ENCODE measurements at places on chromosomes 2 and 18.

DNA sequence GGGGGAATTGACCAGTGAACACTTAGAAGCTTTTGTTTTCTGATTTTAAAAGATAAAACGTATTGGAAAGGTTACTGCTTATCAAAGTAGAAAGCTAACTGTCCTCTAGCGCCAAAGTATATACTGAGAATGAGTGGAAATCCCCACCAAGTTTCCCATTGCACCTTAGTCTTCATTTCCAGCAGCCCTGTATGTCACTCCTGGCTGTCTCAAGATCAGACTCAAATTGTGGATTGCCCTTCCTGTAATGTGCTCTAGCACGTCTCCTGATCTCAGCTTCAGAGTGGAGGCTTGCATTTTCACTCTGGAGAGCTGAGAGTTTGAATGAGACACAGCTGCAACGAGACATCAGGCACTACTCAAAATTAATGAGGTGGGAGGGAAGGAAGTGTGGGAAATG lies 26.6 kb downstream of the MFF start:
- DNase-seq: no peak

DNA sequence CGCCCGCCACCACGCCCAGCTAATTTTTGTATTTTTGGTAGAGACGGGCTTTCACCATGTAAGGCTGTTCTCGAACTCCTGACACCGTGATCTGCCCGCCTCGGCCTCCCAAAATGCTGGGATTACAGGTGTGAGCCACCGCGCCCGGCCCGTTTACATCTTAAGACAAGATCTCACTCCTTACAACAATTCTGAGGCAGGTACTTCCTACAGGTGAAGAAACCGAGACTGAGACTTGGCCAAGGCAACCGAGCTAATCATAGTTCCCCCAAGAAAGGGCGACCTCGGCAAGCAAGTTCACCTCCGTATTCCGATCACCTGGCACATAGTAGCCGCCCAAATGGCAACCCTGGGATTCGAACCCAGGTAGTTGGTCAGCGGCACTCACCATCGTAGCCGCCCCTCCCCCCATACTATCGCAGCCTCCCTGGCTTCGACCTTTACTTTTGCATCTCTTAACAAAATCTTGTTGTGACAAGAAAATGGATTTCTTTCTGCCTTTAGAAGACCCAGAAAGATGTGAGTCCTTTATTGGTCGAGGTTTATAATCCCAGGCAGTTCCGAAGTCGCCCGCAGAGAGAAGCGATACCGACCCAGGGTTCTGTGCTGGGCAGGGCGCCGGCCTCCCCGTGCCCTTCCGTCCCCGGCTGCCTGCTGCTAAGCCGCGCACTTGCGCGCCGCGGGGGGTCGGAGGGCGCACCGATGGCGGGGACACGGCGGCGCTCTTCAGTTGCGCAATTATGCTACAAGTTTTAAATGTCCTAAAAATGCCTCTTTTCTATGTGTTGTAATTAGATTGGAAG lies 1.1 kb upstream of the FZD5 start:
- DNase-seq: no peak

DNA sequence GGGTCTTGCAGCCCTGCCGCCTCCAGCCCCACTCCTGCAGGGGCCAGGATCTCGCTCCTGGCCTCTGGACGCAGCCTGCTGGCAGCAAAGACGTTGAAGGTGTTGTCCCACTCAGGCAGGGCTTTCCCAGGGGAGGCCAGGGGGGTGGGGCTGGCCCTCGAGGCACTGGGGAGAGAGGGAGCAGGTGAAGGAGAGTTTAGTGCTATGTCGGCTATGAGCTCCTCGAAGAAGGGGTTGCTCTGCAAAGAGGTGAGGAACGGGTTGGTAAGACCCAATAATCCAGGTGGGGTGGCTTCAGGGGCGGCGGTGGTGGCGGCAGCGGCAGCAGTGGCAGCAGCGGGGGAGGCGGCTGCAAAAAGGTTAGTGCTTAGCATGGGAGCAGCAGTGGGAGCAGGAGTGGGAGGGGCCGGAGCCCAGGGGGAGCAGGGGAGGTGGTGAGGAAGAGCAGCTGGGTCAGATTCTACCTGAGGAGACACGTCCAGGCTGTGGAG lies 9.7 kb upstream of the SFXN5 start:
- no peak for DNase-seq

DNA sequence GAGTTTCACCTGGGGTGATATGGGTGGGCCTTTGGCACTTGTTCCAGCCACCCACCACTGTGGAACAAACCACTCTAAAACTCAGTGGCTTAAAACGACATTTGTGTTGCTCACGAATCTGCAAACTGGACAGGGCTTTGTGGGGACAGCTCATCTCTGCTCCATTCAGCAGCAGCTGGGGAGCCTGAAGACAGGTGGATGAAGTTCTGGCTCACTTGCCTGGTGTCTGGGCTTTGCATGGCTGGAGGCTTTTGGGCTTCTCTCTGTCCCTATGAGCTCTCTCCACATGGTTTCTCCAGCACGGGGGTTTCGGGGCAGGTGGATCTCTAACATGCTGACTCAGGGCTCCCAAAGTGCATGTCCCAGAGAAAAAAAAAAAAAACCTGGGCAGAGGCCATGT lies 93.0 kb upstream of the GLI2 start:
- DNase-seq: no peak

DNA sequence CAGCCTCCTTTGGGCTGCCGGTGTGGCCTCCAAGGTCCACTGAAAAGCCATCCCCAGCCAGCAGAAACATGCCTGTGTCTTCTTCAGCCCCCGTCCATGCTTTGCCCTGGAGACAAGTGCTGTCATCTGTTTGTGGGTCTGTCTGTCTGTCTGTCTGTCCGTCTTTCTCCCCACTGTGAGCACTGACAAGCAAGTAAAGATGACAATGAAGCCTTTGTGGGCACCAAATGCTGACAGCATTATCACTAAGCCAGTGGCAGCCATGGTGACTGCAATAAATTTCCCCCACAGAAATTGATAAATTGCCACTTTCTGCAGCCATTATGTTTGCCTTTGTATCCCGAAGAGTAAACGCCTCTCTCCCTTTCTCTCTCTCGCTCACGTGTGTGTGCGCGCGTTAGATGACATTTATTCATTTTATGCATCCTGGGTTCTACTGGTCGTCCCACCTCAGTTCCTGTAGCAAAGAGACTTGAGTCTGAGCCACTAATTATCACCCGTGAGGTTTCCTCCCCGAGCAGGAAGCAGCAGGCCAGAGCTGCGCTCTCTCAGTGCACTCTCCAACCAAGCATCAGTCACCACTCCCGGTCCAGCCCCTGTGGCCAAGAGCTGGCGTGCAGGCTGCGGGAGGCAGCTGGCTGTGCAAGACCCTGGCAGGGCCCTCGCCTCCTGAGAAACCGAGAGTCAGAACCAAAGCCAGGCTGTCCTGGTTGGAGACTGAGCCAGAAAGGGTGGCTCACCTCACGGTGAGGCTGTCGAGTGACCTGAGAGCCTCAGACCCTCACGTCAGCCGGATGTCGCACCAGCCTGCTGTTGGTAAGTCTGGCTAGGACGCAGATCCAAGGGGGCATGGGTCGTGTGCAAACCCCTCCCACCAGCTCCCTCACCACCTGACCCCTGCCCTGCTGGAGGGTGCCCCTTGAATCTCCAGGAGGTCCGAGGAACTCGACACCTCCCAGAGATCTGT lies 6.9 kb downstream of the STEAP3 start:
- peak; percentile 18 for DNase-seq

- DNase-seq: no peak
These were observed 255.0 kb downstream of the TXNL1 start for GRCh38 chr18:56383349-56383748.

DNA sequence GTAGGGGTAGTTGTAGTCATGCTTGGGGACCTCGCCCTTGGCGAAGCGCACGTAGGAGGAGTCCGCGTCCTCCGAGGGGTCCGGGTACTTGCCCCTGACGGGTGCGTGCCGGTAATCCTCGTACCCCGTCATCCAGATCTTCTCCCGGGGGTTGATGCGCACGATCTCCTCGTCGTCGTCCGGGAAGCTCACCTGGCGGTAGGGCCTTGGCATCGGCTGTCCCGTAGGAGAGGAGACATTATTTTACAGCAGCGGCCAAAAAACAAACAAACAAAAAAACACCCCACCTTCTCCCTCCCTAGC lies 86.3 kb downstream of the ACTR2 start:
- no peak for DNase-seq

DNA sequence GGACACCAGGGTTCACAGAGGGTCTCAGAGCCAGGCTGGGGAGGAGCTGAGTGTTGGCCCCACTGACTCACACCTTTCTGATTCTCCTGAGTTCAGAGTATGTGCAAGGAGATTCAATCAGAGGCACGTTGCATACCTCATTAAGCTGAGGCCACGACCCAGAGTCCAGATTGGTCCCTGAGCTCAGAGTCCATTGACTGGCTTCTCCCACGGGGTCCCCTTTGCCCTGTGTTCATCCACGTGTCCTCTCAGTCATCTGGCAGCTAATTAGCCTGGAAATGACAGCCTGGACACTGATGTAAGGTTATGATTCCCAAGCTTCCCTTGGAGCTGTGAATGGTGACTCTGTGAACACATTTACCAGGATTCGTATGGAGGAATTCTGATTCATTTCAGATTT lies 267.2 kb downstream of the SH3BP4 start:
- no peak for DNase-seq

GRCh38 chr2:189559579-189560272 lies 20.9 kb downstream of the SLC40A1 start:
- no peak for DNase-seq

DNA sequence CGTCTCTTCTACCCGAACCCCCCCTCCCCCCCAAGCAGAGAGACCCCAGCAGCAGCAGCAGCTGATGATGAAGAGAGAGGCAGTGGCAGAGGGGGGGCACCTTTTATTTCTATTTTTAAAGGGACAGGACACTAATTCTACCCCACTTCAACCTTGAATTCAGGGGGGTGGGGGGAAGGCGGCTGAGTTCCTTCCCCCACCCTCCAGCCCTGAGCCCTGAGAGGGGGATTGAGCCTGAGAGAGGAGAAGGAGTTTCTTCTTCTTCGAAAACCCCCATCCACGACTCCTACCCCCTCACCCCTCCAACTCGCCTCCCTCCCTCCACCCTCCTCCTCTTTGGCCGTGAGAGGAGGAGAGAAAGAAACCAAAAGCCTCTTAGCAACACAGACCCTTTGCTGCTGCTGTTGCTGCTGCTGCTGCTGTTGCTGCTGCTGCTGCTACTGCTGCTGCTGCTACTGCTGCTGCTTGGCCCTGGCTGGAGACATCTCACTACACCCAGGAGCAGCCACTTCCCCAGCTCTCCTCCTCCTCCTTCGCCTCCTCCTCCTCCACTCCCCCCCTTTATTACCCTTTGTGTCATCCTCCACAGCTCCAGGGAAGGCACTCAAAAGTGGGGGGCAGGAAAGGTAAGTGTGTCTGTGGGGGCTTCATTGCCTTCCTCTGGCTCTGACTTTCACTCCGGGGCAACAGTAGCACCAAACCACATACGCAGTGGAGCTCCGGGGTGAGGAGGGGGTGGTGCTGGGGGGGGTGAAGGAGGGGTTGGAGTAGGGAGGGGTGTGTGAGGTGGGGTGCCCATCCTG lies at the start of gene MBD5:
Gene MBD5, plus strand, starts transcription at position 33 of the 803 bp plus-strand sequence.
- DNase-seq: peak; percentile 54

- no peak for DNase-seq
These were observed 2.1 kb downstream of the GBX2 start for GRCh38 chr2:236165842-236166795.

DNA sequence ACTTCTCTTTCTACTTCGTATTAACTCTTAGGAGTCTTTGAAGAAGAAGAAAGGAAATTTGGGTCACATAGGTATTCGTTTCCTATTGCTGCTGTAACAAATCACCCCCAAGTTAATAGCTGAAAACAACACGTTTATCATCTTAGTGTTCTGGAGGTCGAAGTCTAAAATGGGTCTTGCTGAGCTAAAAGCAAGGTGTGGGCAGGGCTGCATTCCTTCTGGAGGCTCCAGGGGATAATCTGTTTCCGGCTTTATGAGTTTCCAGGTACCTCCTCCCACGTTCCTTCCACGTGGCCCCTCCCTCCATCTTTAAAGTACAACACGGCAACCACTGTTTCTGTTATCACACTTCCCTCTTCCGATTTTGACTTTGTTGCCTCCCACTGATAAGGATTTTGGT lies 233.5 kb upstream of the RBBP8 start:
- DNase-seq: no peak

DNA sequence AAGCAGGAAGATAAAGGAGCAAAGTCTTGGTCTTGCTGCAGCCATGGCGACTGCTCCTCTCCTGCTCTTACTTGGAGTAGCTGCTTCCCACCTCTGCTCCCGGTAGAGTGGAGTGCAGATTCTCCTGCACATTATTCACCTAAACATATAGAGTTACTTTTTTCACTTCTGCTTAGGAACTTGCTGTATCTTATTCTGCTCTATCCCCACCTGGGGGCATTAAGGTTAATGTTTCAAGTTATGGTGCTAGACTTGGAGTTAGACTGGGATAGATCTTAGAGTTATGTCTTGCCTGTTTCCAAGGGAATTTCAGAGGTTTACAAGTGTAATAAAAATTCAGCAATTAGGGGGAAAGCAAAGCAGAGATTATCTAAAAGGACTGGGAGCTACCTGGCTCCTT lies 144.2 kb downstream of the SETBP1 start:
- DNase-seq: no peak

- DNase-seq: no peak
These were observed 98.2 kb downstream of the MRO start for GRCh38 chr18:50721451-50722120.

GRCh38 chr2:239777219-239777618 lies 247.9 kb downstream of the NDUFA10 start:
- DNase-seq: no peak

- DNase-seq: no peak
These were observed 4.5 kb upstream of the CREB1 start for GRCh38 chr2:207525296-207525695.

- DNase-seq: no peak
These were observed 61.9 kb upstream of the RND3 start for GRCh38 chr2:150549381-150549780.

DNA sequence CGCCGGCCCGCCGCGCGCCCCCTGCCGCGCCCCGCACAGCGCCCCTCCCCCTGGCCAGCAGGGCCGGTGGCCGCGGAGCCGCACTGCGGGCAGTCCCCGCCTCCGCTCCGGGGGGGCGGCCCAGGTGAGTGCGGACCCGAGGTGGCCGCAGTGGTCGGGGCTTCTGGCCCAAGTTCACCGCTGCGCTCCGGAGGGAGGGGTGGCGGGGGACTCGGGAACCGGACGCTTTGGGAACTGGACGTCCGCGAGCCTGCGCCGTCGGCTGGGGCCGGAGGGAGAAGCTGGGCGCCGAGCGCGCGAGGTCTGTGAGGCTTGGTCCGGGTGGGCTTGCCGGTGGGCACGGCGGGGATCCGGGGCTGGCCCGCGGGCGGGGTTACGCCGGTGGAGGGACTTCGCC lies 591 bp upstream of the LDLRAD4 start:
- DNase-seq: no peak

GRCh38 chr2:140639628-140640027 lies 1491.2 kb downstream of the LRP1B start:
- no peak for DNase-seq

DNA sequence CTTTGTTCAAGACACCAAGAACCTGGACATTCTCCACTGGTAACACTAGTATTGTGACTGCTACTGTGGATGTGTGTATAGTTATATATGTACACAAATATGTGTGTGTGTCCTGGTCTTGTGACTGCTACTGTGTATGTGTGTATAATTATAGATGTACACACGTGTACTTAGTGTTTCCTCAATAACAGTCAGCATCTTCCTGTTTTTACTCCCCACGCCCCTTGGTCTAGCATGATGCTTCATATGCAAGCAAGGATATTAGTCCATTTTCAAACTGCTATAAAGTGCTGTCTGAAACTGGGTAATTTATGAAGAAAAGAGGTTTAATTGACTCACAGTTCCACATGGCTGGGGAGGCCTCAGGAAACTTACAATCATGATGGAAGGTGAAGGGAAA lies 802.7 kb downstream of the RNF144A start:
- no peak for DNase-seq

- DNase-seq: peak; percentile 95
These were observed 132.5 kb upstream of the EPAS1 start for GRCh38 chr2:46164529-46165301.

Measured in HFFc6 (cell line).